Heart right ventricle (tissue), 16 donors: ENCODE measurements at places on chromosomes 1 and 21. TPM values are rescaled to one million over a fixed set of nuclear protein-coding genes. Genes with fewer than 3 reads are reported as not detected.

The ZNF593 gene
- 12.8 TPM for total RNA-seq

The PLA2G2C gene
- not detected for total RNA-seq

The CDC42BPA gene
- total RNA-seq = 31.6 TPM

The TMEM222 gene
- total RNA-seq = 26.3 TPM

The PLEKHN1 gene
- not detected for total RNA-seq
